Neuronal stem cell (in vitro differentiated cells): ENCODE measurements at places on chromosomes 11 and 22.

DNA sequence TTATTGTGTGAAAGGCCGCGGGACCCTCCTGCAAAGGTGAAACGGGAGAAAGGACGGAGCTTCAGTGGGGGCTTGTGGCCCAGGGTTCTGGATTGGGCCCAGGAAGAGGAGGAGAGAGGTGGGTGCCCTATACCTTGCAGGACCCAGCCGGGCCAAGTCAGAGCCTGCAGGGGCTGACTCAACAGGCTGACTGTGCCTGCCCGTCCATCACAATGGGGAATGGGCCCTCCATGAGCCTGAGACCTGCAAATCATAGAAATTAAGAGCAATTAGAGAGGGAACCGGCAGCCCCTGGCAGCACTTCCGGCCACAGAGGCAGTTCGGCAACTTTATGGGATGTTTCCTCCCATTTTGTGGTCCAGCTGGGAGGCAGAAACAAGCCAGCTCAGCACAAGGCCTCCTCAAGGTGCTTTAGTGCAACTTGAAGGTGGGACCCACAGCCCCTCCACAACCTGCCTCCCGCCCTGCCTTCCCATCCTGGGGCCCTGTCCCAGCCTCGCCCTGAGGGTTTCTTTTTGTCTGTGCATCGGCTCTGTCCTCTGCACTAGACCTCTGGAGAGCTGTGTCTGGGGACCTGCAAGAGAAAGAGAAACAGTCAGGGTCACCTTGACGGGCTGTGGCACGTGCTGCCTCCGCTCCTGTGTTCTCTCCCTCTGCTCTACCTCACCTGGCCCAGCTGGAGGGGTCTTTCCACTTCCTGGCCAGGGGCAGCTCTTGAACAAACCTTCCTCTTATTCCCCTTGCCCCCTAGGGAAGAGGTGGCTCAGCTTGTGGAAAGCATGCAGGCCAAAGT, 19.1 kb upstream of the NECTIN1 start:
- no peak for DNase-seq

GRCh38 chr11:116534270-116534975, 238.4 kb downstream of the BUD13 start:
- no peak for DNase-seq

- DNase-seq = no peak
These were observed 39.2 kb downstream of the CD6 start for GRCh38 chr11:61010466-61011228.

DNA sequence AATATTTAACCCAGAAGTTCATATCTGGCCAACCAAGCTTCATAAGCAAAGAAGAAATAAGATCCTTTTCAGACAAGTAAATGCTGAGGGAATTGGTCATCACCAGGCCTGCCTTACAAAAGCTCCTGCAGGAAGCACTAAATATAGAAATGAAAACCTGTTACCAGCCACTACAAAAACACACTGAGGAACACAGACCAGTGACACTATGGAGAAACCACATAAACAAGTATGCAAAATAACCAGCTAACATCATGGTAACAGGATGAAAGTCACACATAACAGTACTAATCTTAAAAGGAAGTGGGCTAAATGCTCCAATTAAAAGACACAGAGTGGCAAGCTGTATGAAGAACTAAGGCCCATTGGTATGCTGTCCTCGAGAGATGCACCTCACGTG, 311.4 kb downstream of the DYNC2H1 start:
- DNase-seq = no peak

DNA sequence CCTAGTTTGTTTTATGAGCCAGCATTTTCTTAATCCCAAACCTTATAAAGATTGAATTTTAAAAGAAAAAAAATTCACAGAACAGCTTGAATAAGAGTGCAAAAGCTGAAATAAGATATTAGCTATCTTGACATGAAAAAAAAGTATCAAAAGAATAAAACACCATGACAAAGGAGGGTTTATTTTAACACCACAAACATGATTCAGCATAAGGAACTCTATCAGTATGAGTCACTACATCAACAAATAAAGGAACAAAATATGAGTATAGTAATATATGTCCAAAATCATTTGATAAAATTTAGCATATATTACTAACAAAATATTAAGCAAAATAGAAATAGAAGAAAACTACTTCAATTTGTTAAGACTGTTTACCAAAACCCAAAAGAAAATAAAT, 9.6 kb upstream of the LMO1 start:
- DNase-seq = no peak

DNA sequence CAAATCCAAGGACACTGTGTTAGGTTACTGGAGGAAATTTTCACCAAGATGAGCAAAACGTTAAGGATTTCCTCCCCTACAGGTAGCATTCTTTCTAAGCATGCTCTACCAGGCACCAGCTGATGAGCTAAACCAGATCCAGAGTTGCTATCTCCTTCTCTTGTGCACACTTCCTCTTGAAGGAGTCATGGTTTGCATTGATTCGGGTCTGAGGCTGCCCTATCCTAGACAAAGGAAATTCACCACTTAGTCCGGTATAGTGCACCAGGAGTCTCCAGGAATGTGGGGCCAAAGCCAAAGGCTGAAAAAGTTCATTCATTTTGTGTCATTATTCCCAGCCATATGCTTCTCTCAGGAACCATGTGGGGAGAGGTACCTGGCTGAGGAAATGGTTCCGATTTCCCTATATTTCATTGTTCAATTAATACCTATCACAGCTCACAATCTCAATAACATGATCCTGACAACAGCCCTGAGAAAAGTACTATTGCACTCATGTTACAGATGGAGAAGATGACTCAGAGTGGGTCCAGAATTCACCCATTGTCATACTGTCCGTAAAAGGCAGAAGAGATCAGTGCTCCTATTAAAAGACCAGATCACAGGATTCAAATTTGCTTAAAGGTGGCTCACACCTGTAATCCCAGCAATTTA, 39.1 kb downstream of the SLC35F2 start:
- DNase-seq = no peak

DNA sequence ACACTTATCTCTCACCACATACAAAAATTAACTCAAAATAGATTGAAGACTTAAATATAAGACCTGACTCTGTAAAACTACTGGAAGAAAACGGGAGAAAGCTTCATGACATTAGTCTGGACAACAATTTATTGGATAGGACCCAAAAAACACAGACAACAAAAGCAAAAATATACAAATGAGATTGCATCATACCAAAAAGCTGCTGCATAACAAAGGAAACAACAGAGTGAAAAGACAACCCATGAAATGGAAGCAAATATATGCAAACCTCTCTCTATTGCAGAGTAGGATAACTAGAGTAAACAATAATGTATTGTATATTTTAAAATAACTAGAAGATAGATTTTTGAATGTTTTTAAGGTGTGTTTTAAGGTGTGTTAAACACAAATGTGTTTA, 11.2 kb downstream of the MRGPRX2 start:
- no peak for DNase-seq

GRCh38 chr22:37172266-37173245, 15.5 kb downstream of the C1QTNF6 start:
- no peak for DNase-seq

- DNase-seq = no peak
These were observed 35.4 kb upstream of the LINC01488 start for GRCh38 chr11:69446108-69446507.

GRCh38 chr11:115178705-115179104, 325.5 kb downstream of the CADM1 start:
- DNase-seq = peak; percentile 18

GRCh38 chr11:976431-977160, 50.9 kb downstream of the AP2A2 start:
- DNase-seq = no peak

DNA sequence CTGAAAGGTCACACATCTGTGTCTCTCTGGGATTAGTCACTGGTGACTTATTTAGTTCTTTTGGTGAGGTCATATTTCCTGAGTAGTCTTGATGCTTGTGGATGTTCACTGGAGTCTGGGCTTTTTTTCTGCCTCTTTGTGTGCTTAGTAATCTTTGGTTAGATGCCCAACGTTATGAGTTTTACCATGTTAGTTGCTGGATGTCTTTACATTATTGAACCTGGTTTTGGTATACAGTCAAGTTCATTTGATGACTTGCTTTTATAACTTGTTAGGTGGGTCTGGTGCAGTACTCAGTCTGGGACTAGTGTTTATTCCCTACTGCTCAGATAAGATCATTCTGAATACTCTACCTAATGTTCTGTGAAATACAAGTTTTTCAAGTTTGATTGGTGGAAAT, 26.2 kb upstream of the SLC37A2 start:
- no peak for DNase-seq

DNA sequence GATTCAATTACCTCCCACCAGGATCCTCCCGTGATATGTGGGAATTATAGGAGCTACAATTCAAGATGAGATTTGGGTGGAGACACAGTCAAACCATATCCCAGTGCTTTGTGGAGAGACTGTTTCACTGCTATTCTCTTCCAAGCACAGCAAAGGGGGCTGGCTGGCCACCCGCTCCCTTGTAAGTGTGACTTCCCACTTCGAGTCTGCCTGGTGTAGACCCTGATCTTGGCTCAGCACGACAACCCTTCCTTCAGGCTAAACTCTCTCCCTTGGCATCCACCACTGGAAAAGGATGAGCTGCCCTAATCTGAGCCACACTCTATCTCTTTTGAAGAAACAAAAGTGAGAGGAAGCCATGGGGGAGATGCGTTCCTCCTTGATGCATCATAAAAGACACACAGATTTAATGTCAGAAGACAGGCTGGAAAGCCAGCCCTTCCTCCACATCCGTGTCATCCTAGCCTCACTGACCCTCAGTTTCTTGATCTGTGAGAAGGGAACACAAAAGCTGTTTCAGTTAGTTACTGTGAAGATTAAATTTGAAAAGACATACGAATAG, 64.7 kb upstream of the CDON start:
- DNase-seq = no peak

- DNase-seq = no peak
These were observed 6.7 kb downstream of the SLC25A18 start for GRCh38 chr22:17569971-17570511.

DNA sequence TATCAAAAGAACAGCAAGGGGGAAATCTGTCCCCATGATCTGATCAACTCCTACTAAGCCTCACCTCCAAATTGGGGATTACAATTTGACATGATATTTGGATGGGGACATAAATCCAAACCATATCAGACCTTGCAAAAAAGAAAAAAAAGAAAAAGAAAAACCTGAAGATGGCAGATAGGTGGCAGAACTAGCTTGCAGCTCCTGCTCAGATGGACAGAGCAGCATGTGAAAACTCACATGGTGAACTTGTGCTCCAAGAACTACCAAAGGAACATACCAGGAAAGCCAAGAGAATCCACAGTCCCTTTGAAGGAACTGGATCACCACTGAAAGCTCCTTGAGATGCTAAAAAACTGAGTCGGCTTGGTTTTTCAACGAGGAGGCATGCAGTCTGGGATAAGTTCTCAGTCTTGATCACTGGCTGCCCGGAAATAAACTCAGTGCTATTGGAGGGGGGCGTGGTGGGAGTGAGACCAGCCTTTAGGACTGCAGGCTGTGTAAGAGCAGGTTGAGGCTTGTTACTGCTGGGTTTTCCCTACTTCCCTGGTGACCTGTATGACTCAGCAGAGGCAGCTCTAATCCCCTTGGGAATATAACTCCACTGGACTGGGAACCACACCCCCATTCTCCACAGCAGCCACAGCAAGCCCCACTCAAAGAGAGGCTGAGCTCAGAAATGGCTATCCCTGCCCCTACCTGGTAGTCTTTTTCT, 358.3 kb upstream of the ARHGAP42 start:
- no peak for DNase-seq

DNA sequence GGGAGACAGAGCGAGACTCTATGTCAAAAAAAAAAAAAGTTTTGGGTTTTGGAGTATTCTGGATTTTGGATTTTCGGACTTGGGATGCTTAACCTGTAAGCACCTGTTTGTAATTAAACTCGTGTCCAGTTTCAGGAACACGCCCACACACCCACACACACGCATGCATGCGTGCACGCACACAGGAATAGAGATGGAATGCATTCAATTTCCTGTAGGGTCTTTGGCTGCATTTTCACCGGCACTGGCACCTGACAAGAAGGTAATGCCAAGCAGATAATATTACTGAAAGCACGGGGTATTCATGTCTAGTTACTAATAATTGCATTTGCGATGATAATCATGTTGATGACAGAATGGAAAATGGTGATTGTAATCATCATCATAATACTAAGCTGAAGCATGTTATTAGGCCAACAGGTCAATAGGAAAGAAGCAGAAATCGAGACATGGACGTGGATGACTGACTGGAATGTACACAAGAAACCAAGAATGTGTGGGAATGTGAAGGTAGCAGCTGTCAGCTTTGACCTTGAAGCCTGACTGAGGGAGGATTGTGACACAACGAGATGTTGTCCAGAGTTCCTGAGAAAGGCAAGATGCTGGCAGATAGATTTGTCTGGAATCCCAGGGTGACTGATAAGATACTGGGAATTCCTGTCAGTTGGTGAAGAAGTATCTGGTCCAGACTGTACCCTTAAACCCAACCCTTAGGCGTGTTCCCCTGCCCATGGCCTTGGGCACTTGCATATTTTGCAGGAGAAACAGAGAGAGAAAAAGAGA, 108.6 kb downstream of the SYN3 start:
- no peak for DNase-seq

DNA sequence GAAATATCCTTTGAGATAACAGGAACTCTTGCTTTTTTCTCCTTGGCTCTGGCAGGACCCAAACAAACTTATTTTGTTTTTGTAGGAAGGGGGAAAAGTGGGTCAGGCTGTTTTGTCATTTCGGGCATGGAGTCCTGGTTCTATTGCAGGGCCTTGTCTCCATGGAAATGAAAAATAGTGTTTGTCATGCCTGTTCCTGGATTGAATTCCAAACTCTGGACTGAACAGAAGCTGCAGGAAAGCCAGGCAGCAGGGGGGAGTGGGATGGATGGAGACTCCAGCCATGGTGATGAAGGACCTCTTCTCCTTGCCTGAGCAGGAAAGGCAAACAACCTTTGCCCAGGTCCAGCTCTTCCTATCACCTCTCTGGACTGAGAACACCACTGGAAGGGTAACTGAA, 87.0 kb downstream of the SCN3B start:
- DNase-seq = no peak

- DNase-seq = peak; percentile 99
These were observed 1.5 kb upstream of the MTFP1 start for GRCh38 chr22:30423959-30424533.

- DNase-seq = no peak
These were observed 32.0 kb upstream of the RELT start for GRCh38 chr11:73344191-73344607.

DNA sequence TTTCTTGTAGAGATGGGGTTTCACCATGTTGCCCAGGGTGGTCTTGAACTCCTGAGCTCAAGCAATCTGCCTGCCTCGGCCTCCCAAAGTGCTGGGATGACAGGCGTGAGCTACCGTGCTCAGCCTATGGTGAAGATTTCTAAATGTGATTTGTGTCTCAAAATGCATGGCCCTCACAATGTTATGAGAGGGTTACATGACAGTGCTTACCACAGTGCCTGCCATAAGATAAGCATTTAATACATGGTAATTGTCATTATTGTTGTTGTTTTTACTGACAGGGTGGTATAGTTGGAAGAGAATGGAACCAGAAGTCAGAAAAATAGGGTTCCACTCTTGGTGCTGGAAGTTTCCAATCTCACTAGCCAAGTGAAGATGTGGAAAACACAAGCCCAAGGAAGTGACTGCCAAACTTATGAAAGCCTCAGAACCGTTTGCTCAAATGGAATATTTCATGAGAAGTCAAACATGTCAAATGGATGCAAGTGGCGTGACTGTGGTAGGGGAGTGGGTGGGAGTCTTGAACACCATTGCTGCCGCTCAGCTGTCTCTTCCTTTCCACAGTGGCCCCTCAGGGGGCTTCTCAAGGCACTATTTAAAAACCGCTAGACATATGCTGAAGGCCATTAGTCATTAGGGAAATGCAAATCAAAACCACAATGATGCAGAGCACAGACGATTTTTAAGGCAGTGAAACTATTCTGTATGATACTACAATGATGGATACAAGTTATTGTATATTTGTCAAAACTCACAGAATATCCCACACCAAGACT, 29.1 kb upstream of the LMO2 start:
- no peak for DNase-seq
